RPMI7951 (cell line): ENCODE measurements at places on chromosomes 1 and 21. TPM values are rescaled to one million over a fixed set of nuclear protein-coding genes. Genes with fewer than 3 reads are reported as not detected.

Gene MEGF6
- total RNA-seq = 4.7 and 6.3 TPM in 2 replicates

DNA sequence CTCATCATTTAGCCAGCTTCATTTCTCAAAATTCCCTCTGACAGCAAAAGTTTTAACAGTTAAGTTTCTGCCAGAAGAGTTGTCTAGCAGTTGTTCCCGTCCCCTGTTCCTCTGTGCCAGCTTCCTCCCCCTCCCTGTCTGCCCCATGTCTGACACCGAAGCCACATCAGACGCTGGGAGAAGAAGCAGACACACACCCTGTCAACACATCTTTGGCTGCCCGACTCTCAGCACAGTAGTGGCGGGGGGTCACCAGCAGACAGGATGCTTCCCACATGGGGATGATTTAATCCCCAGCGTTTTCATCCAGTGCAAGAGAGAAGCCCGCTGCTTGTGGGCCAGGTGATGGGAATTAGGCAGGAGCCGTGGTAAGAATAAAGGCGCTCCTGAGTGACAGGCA is 379.4 kb upstream of the RUNX1 start:
- peak; percentile 59 for DNase-seq

GRCh38 chr1:157203166-157203565 is 65.0 kb upstream of the ETV3 start:
- DNase-seq = no peak

DNA sequence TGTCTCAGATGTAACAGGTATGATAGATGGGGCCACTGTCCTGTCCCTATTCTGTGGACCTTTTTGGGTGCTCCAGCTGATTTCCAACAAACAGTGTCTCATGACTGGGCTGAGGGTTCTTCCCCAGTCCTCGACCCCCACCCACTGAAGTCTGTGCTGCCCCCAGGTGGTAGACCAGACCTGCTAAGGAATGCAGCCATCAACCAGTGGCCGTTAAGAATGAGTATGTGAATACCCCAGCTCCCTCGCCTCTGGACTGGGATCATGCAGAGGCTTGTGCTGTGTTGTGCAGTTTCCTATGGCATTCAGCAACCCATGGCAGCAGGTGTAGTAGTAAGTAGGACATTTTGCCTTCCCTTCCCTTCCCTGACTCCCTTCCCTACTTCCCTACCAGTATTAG is 183.1 kb upstream of the KAZN start:
- no peak for DNase-seq

Gene OTUD3
- total RNA-seq = 3.1 and 4.3 TPM in 2 replicates

GRCh38 chr1:202890392-202890791 is 1.4 kb upstream of the RABIF start:
- no peak for DNase-seq

DNA sequence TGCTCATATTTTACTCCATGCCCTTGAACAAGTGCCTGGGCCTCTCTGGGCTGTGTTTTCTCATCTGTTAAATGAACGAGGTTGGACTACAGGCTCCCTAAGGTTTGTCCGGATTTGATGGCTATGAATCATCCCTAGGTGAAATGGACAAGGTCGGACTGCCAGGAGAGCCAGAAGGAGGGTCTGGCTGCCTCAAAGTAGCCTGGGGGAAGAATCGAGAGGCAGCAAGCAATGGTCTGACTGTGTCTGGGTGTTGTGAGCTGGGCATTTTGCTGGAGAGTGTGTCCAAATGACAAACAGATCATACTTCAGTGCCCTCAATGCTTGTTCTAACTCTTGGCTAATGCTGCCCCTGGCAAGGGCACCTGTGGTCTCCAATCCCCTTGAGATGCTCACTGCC is 730.9 kb downstream of the PTPRU start:
- no peak for DNase-seq

- DNase-seq = no peak
These were observed 26.8 kb upstream of the SLC30A1 start for GRCh38 chr1:211605603-211606331.

Gene PDZK1IP1
- not detected in 2 replicates for total RNA-seq

Gene ADAMTS1
- 6.8 and 8.7 TPM in 2 replicates for total RNA-seq

GRCh38 chr1:107739201-107739600 is 225.8 kb downstream of the VAV3 start:
- no peak for DNase-seq

- DNase-seq = peak; percentile 24
These were observed 292.8 kb upstream of the VAMP3 start for GRCh38 chr1:7478142-7478790.

DNA sequence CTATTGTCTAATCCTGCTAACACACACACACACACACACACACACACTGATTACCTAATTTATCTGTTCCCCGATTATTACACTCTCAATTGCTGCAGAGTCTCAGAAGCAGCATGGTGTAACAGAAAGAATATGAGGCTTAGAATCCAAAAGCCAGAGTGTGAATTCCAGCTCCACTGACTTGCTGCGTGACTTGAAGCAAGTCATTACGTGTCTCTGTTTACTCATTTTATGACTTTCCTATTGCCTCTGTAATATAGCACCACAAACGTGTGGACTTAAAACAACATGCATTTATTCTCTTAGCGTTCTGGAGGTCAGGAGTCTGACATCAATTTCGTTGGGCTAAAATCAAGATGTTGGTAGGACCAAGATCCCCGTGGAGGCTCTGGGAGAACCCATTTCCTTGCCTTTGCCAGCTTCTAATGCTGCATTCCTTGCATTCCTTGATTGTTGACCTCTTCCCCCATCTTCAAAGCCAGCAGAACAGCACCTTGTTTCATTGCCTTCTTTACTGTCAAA is 55.9 kb upstream of the ATP5PO start:
- DNase-seq = peak; percentile 19

DNA sequence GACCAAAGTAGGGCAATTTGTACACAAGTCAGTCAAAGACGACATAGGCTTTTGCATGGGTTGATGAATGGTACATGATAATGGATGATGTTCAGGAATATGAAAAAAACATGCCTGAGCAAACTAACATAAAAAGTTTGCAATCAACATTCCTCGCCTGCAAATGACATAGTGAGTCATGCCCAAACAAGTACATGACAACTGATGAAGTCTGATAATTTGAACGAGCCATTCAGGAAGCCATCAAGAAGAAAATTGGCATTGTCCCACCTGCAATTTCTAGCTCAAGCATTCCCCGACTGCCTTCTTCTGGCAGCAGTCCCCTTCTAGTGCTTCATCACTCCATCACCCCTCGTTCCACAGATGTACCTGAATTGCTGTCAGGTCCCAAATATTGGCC is 118.4 kb upstream of the NR5A2 start:
- peak; percentile 25 for DNase-seq

DNA sequence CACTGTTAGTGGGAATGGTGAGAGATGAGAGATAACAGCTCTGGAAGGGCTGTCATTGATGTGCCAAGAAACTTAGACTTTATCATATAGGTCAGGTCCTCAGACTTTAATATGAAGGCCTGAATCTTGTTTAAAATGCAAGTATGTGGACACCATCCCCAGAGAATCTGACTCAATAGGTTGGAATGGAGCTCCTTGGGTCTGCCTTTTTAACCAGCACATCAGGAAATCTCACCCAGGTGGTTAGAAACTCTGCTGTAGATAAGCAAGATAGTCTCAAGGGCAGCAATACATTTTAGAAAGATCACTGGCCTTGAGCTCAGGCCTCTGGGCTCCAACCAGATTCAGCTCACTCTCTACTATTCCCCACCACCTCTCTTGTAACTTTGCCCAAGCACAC is 180.4 kb downstream of the SLC44A5 start:
- no peak for DNase-seq

- no peak for DNase-seq
These were observed 1.1 kb downstream of the TNFRSF25 start for GRCh38 chr1:6464915-6465314.

DNA sequence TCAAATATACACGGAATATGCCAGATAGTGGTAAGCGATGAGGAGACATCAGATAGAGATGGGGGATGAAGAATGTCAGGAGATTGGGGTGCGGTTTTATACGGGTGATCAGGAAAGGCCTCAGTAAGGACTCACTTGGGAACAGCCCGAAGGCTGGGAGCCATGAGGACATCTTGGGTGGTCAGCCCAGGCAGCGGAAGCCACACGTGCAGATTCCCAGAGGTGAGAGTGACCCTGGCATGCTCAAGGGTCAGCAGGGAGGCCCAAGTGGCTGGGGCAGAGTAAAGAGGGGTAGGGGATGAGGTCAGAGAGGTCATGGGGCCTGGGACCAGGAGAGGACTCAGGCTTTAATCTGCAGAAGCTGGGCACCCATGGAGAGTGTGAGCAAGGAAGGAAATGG is 106.6 kb downstream of the MATN1 start:
- no peak for DNase-seq

DNA sequence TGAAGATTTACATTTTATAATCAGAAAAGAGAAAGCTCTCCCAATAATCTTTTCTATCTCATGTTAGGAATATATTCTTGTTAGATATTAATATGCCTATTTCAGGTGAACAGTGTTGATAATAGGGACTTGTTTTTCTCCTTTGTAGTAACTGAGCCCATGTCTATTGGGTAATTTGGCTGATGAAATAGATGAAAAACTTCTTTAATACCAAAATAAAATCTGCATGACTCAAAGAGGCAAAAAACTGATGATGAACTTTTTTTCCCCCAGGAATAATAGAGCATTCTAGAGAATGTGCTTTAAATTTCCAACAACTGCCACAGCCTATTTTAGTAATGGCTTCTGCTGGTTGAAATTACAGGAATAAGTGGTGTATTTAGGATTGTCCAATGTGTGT is 178.9 kb upstream of the GREM2 start:
- no peak for DNase-seq

- DNase-seq = peak; percentile 58
These were observed 8.0 kb downstream of the RGL1 start for GRCh38 chr1:183812686-183813569.

DNA sequence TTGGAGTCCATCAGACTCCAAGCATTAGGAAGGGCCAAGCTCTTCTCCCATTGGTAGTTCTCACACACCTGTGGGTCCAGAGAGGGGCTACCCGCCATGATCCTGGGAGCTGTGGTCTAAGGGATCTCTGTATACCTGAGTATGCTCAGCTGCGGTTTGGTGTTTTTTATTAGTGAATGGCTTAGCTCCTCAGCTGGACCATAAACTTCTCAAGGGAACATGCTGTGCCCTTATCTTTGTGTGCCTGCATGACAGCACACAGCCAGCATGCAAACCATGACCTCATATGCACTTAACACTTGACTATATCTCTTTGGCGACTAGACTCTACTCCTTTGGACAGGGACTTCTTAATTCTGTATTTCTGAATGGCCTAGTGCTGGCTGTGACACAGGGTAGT is 94.5 kb downstream of the CD58 start:
- no peak for DNase-seq

- no peak for DNase-seq
These were observed 91.7 kb downstream of the UBE2U start for GRCh38 chr1:64295136-64295535.

Gene AKR7A3
- 0.68 and 0.84 TPM in 2 replicates for total RNA-seq

DNA sequence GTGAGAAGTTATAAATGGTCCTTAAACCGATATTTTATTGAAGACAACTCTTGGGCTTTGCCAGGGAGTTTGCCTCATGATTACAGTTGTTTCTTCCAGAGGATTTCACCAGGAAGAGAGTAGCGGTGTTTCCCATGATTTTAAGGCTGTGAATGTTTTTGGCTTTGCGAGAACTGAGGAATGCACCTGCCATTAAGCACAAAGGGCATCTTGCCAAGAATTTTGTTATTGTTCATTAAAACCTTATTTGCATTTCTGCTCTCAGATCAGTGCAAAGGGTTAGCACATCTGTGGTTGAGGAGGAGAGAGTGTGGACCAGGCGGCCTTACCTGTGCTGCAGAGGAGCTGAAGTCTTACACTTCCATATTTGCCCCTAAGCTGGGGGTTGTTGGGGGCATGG is 13.8 kb downstream of the CNIH3 start:
- DNase-seq = no peak
